ENCODE measurements at places on chromosomes 16 and 17.
A peak's percentile ranks its signal among the peaks of the same experiment; 100 is the strongest.

GRCh38 chr17:60107526-60108257, 29.0 kb upstream of the HEATR6 start:
- DNase-seq, result no peak

- no peak for DNase-seq
Measured at GRCh38 chr17:33328129-33328528, 35.0 kb upstream of the ASIC2 start.

- DNase-seq, result no peak
Measured at GRCh38 chr16:57620335-57621231, 7.8 kb upstream of the ADGRG1 start.

GRCh38 chr17:77214328-77214727, 73.6 kb downstream of the SEC14L1 start:
- DNase-seq, result no peak

DNA sequence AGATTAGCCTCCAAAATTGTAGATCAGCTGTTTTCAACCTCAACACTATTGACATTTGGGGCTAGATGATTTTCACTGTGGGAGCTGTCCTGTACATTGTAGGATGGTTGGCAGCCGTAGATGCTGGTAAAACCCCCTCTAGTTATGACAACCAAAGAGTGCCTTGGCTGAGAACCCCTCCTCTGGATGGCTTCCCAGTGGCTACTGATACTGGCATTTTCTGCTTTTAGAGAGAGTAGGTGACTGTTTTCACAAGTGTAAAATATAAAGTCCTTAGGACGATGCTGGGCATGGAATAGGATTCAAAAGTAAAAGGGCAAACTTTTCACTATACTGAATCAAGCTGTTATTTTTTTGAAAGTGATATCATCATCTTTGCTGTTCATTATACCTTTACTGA, 1048.8 kb upstream of the EEF2KMT start:
- DNase-seq, result no peak

GRCh38 chr17:39937447-39937846, 9.9 kb downstream of the LRRC3C start:
- DNase-seq, result no peak

DNA sequence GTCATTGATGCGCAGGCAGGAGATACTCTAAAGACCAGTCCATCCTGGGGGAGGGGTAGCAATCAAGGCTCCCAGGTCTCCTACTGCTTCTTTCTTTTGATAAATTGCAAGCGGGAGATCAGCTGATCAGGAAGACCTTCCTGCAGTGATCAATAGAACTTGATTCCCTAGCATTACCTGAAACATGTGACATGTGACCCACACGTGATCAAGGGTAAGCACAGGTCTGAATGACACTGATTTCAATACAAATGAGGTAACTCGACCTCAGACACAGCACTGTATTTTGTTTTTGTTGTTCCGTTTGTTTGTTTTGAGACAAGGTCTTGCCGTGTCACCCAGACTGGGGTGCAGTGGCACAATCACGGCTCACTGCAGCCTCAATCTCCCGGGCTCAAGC, 39.6 kb upstream of the MLYCD start:
- DNase-seq, result no peak

DNA sequence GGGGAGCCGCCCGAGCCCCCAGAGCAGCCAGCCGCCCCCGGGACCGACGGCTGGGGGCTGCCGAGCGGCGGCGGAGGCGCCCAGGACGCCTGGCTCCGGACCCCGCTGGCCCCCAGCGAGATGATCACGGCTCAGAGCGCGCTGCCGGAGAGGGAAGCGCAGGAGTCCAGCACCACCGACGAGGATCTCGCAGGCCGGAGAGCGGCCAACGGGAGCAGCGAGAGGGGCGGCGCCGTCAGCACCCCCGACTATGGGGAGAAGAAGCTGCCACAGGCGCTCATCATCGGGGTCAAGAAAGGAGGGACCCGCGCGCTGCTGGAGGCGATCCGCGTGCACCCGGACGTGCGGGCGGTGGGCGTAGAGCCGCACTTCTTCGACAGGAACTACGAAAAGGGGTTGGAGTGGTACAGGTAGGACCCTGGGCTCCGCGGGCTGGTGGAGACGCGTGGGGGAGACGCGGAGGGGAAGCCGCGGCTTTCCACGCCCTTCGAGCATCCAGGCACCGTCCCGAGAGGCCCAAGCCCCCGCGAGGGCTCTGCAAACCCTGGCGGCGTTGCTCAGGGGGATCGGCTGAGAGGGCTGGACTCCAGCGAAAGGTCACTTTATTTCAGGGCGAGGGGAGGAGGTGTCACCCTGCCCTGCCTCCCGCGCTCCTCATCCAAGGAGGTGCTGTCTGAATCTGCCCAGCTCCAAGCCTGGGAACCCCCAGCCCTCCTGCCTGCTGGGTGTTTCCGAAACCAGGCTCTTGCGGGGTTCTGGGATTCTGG, 1.2 kb downstream of the HS3ST4 start:
- DNase-seq, result no peak

DNA sequence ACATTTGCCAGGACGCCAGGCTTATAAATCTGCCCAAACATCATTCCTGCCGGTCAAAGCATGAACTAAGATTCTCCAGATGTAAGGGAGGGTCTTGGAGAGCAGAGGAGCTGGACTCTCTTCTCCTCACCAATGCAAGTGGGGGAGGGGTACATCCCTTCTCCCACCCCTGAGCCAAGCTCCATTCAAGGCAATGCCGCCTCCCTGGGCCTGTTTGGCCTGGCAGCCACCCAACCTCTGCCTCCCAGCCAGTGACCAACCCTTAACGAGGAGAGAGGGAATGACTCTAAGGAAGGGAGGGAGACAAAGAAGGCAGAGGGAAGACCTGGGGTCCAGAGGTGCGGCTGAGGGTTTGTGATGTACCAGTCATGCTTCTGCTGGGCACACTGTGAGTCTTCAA, 13.8 kb downstream of the C17orf50 start:
- no peak for DNase-seq

DNA sequence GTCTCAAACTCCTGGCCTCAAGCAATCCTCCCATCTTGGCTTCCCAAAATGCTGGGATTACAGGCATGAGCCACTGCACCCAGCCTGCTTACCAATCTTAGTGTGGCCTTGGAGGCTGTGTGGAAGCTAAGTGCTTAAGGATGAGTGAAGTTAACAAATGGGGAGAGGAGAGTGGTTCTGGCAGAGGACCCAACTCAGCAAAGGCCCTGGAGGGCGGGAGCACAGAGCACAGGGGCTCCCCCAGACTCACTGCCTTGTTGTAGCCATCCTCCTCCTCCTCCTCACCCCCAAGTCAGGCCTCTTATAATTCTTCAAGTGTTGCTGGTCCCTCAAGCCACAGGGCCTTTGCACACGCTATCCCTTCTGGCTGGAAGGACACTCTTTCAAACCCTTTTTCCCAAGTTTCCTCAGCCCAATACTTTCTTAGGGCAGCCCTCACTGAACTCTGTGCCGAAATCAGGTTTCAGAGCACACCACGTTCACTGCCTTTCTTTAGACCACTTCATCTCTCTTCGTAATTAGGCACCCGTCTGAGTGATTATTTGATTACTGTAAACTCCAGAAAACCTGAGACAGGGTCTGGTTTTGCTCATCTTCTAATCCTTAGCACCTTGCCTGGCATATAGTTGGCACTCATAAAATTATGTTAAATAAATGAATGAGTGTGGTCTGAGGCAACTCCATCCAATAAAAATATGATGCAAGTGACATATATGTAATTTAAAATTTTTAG, 23.4 kb downstream of the NGFR start:
- DNase-seq, result no peak

DNA sequence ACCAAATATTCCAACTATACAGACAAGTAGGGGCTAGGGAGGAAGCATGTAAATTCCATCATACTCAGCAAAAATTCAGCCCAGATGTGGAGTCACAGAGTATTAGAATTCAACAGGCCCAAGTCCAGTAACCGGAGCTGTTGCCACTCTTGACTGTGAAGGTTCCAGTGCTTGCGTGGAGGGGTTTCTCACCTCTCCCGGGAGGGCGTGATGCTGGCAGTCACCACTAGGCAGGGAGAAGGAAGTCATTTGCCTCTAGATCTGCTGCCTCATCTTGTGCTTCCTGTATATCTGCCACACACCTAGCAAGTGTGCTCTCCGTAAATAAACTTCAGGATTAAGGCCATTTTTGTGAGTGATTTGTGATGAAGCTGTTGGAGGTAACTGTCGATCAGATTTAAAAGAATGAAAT, 1.0 kb upstream of the CKLF start:
- DNase-seq, result peak; percentile 32
